ENCODE measurements at places on chromosomes 3 and 15.

DNA sequence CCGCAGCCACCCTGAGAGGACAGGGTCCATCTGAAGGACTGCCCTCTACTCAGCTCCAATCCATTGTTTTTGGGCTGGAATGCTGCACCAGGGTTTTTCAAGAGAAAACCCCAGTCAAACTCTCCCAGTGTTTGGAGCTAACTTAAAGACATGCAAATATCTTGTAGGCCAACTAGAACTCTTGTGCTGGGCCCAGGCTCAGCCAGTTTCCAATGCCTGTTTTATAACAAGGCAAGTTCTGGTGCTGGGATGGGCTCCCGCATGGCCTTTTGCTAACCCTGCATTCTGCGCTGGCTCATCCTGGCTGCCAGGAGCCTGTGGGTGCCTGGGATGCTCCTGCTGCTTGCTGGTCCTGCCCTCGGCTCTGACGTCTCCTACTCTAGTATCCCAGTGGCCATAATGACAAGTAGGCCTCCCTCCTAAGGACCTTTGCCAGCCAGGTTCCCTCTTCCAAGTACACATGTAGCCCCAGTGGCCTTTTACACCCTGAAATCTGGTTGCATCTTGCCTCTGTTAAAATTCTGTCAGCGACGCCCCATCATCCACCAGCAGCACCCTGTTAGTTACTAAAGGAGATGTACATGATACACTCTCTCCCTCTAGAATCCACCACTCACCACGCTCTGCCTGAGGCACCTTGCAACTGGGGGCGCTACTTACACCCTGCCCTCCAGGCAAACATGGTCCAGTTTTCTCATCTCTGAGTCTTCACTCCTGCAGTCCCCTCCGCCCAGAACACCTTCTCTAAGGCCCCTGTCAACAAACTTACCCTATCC is 30.5 kb upstream of the RAB6B start:
- no peak for DNase-seq

- no peak for DNase-seq
These were observed 203.8 kb upstream of the FEZF2 start for GRCh38 chr3:62577153-62577552.

- no peak for DNase-seq
These were observed 11.6 kb upstream of the PIK3CB start for GRCh38 chr3:138846262-138846791.

GRCh38 chr15:88747111-88747510 is 56.1 kb upstream of the ACAN start:
- no peak for DNase-seq

DNA sequence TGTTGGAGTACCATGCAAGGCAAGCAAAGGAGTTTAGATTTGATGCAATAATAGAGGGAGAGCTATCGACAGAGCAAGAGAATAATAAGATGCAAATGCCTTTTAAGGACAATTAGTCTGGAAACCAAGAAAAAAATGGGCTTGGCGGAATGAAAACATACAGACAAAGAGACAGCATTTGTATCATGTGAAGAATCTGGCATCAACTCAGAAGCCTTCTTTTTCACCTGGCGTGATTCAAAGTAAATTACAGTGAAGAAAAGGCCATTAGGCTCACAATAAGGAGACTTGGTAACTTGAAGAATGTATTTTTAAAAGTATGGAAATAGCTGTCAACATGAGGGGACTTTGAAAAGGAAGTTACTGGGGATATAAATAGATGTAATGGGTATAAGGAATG is 521.2 kb upstream of the GOLIM4 start:
- no peak for DNase-seq

GRCh38 chr3:25235466-25235865 is 192.6 kb upstream of the RARB start:
- DNase-seq: no peak

- no peak for DNase-seq
These were observed 62.7 kb downstream of the TFDP2 start for GRCh38 chr3:142086581-142087090.

- DNase-seq: no peak
These were observed 48.7 kb downstream of the EIF3J start for GRCh38 chr15:44585633-44586032.

All from NCI-H345 (cell line).